Sciatic nerve (tissue), 2 donors: ENCODE measurements at places on chromosomes 7 and 10. TPM values are rescaled to one million over a fixed set of nuclear protein-coding genes. Genes with fewer than 3 reads are reported as not detected.
A peak's percentile ranks its signal among the peaks of the same experiment; 100 is the strongest.

DNA sequence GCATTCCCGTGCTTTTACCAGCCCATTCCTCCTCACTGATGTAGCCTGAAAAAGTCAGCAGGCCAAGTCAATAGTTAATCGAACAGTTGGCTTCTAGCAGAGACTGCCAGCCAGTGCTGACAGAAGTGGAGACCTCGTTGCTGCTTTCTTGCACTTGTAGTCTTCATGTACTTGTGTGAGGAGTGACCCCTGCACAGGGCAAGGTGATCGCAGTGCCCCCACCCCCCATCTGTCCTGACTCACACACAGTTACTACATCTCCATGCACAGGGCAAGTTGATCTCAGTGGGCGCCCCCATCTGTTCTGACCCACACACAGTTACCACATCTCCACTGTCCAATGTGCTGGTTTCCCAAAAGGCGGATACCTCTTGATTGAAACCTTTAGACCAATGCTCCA lies 34.2 kb downstream of the C10orf71 start:
- no peak for DNase-seq

GRCh38 chr10:28492116-28492920 lies 40.6 kb upstream of the WAC start:
- DNase-seq: no peak

- peak; percentile 44 for DNase-seq
These were observed 185.5 kb downstream of the ADARB2 start for GRCh38 chr10:1551636-1552338.

DGKI gene
- total RNA-seq: 2.3 TPM

SFRP4 gene
- 261 TPM for total RNA-seq

GRCh38 chr10:81179805-81180452 lies 642.2 kb downstream of the SH2D4B start:
- no peak for DNase-seq

AASS gene
- total RNA-seq: 54.3 TPM

FAM237B gene
- not detected for total RNA-seq

- DNase-seq: no peak
These were observed 210.1 kb downstream of the CACNB2 start for GRCh38 chr10:18350340-18350739.

NXPH1 gene
- not detected for total RNA-seq

DNA sequence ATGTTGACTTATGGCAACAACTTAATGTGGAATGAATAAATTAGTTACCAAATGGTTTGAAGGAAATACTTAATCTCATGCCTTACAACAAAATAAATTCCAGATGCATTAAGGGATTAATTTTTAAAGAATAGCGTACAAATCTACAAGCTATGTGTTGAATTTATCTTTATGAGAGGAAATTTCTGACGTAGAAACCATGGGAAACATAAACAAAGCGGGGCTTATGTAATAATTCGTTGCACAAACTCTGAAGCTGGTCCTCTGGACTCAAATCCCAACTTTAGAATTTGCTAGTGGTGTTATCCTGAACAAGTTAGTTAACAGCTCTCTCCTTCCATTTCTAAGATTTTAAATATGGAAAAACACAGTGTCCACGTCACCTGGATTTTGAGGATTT lies 137.4 kb upstream of the CALCR start:
- no peak for DNase-seq

HECW1 gene
- total RNA-seq: 4.8 TPM

GRCh38 chr10:10914144-10914543 lies 103.5 kb upstream of the CELF2 start:
- no peak for DNase-seq

CCDC3 gene
- total RNA-seq: 114 TPM

DKK1 gene
- total RNA-seq: 3.3 TPM

DNAH11 gene
- total RNA-seq: 0.49 TPM

GRCh38 chr7:91947948-91948347 lies 7.3 kb downstream of the AKAP9 start:
- DNase-seq: no peak
